ENCODE measurements at places on chromosomes 7 and 10.

- DNase-seq: no peak
These were observed 483.1 kb upstream of the NRP1 start for GRCh38 chr10:33817605-33818004.

DNA sequence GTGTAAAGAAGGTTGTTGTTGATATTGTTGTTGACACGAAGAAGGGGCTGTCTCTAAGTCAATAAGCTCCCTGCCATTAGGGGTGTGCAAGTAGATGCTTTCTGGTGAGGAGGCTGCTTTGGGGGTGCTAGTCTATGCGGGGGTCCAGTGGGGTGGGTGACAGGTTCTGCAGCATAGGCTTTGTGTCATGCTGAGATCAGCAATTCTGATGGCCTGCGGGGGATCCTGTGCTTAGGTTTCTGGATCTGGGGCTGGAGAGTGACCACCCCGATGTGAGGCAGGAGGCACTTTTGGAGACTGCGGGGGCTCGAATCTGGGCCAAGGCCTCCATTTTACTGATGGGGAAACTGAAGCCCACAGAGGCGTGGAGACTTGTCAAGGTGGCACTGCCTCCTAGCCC is 5.1 kb downstream of the AQP1 start:
- no peak for DNase-seq

GRCh38 chr10:59905066-59905730 is 1.2 kb downstream of the CCDC6 start:
- DNase-seq: peak; percentile 33

- DNase-seq: no peak
These were observed 232.2 kb downstream of the CACNA2D1 start for GRCh38 chr7:82211333-82211732.

- no peak for DNase-seq
These were observed 739.6 kb downstream of the CCSER2 start for GRCh38 chr10:85067955-85068354.

GRCh38 chr7:80230327-80230726 is 95.7 kb downstream of the GNAI1 start:
- no peak for DNase-seq

- no peak for DNase-seq
These were observed 406.5 kb upstream of the SHH start for GRCh38 chr7:156218544-156219306.

DNA sequence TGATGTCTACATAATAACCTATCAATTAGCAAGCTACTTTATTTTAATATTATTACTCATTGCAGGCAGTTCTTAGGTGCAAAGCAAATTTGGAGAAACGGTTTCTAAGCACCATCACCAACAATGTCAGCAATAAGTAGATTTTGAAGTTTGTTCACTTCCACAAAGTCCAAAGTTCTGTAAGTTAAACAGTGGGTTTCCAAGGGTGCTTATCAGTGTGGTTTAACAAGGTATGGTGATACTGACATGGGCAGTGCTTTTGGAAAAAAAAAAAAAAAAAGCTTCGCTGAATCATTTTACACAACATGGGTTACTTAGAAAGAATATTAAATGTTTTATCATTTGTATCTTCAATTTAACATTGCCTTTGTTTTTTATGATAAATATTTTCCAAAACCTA is 101.8 kb downstream of the SPAG6 start:
- no peak for DNase-seq

GRCh38 chr7:121329191-121330052 is 622 bp downstream of the WNT16 start:
- DNase-seq: no peak

DNA sequence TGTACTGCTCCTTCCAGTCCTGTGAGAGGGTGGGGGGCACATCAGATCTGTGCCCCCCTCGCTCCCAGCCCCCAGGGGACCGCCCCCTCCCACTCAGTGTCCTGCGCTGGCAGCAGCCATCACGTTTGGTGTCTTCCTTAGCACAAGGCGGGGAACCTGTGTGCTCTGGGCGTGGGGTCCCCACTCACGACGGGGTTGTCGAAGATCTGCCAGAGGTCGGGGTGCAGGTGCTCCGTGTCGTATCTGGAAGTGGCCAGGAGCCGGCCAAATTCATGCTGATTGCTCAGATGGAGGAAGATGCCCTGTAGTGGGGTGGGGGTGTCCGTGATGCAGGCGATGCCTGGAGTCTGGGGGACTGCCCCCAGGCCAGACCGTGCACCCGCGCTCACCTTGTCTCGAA is 7.2 kb downstream of the PLOD3 start:
- DNase-seq: no peak

GRCh38 chr7:35894721-35895120 is 93.9 kb downstream of the SEPTIN7 start:
- DNase-seq: no peak

DNA sequence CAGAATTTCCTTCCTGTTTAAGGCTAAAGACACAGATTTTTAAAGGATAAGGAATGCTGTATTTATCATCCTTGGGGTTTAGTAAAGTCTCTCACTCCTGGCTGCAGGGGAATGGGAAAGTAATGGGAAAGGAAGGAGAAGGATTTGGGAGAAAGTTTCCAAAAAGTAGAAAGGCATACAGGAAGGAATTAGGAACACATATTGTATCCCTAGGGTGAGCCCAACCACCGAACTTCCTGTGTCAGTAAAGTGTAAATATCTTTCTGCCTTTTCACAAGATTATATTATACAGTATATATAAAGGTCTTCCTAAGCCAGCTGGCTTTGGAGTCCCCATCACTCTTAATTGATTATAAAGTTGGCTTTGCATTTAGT is 12.0 kb upstream of the UBE2D1 start:
- DNase-seq: no peak

DNA sequence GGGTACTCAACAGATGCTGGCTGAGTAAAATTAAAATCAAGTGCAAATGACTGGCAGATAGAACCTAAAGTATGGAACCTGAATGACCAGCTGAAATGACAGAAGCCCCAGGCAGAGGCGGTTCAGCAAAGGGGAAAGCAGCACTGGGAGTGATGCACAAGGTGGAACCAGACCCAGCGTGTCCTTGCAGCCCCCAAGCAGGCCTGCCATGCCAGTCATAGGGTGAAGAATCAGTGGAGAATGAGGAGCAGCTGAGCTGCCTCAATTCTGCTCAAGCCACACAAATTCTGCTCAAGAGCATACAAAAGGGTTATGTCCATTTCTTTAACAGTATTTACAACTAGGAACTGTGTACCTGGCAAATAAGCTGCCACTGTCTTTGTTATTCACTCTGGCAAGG is 8.7 kb downstream of the ACTR1A start:
- no peak for DNase-seq

DNA sequence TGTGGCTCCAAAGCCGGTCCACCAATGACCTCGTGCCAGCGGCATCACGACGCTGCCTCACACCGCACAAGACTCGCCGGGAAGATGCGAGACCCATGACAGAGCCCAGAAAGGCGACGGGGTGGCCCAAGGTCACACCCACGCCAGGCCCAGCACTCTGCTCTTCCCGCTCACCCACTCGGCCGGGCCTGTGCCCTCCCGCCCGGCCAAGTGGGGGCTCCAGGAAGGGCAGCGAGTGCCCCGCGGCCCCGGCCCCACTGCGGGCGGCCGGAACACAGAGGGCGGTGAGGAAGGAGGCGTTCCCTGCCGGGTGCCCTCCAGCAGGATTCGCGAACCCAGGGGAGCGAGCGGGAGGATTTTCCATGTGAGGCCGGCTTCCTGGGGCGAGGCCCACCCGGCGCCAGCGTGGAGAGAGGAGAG is 56.3 kb downstream of the PDGFA start:
- no peak for DNase-seq

DNA sequence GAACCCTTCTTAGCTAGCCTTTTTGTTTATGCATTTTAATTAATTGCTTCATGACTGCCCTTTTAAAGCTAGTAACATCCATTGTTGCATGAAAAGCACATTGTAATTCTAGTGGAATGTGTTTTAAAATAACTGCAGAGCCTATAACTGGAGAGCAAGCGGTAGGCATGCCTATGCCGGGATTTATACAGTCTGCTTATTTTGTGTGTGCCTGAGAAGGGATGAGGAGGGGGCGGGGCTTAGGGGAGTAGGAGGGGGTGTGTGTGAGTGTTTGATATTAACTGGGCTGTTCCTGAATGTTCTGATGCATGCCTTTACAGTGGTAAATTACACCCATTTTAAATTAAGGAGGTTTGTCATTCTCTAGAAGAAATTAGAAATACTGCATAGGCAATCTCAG is 208.1 kb downstream of the TCF7L2 start:
- no peak for DNase-seq

GRCh38 chr10:105956550-105956949 is 1208.0 kb downstream of the SORCS1 start:
- DNase-seq: no peak

DNA sequence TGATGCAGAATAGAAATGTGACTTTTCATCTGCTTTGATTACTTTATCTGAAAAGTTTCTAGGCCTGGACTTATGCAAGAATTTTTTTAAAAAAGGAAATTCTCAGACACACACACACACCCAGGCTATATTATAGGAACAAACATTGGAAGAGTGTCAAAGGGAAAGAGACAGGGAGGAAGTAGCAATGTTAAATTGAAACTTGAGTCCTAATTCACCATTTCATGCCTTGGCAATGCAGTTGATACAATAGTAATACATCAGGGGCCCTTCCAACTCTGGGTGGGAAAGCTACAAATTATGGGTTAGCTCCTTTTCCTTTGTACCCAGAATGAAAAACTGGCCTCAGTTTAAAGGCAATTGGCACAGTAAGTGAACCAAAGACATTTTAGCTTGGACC is 258.0 kb upstream of the LYZL1 start:
- no peak for DNase-seq

GRCh38 chr10:68696018-68696417 is 25.0 kb upstream of the CCAR1 start:
- no peak for DNase-seq

DNA sequence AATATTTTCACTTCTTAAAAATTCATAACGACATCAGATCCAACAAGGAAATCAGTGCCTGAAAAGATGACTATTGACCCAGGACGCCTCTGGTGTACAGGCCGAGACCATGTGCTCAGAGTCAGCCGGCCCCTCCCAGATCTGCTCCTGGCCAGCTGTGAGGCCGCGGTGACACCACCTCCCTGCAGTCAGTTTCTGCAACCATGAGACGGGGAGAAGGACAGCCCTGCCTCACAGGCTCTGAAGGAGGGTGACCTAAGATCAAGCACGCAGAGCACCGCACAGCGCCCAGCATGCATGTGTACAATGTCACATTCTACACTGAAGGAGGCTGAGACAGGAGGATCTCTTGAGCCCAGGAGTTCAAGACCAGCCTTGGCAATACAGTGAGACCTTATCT is 2.6 kb upstream of the GPER1 start:
- no peak for DNase-seq

DNA sequence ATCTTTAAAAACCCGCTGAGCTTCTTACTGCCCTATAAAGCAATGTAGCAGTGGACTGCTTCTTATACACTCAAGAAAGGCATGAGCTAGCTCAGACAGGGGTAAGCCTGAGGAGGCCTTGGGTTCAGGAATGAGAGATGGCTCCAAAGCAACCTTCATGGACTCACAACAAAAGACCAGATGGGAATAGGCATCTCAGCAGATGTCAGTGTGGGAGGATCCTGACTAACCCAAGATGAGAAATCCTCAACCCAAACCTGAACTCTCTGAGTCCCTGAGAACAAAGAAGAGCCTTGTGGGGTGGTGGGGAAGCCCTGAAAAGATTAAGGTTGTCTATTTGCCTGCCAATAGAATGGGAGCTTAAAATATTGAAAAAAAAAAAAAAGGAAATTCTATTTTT is 807.4 kb downstream of the KCNMA1 start:
- no peak for DNase-seq

GRCh38 chr7:28629216-28629842 is 217.0 kb downstream of the CREB5 start:
- DNase-seq: no peak

DNA sequence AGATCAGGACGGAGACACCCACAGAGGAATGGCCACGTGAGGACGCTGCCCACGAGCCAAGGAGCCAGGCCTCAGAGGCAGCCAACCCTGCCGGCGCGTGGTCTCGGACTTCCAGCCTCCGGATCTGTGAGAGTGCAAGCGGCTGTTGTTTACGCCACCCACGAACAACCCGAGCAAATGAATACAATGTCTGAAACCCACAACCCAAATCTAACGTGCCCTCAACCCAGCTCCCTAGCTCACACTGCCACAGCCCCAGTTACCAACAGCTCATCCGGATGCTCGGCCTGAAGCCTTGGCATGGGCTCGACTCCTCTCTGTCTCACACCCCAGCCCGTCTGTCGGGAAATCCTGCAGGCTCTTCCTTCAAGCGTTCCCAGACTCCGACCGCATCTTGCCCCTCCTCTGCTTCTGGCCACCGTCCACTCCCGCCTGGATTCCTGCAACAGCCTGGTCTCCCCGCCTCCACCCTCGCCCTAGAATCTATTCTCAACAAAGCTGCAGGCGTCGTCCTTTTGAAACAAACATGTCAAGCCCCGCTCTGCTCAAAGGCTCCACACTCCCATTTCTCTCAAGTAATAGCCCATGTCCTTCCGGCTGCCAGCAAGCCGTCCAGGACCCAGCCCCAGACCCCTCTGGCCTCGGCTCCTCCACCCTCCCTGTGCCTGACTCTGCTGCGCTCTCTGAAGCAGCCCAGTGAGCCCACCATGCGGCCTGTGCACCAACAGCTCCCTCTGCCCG is 35.3 kb downstream of the STK32C start:
- no peak for DNase-seq

DNA sequence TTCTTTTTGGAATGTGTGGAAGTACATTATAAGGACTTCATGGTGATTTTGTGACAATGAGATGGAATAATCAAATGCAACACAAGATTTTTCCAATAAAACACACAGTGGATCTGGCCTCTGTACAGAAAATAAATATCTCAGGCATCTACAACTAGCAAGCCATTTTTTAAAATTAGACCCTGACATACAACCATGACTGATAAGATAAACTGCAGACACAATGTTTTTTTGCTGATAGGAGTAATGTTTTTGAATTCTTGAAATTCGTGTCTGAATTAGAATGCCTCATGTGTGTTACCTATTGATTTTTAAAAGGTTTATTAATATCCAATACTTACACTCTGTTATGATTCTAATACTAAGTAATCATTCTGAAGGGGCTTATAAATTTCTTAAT is 328.1 kb downstream of the HGF start:
- no peak for DNase-seq

GRCh38 chr10:54758791-54759190 is 42.2 kb downstream of the PCDH15 start:
- DNase-seq: no peak

Data from stimulated activated CD8-positive, alpha-beta memory T cell treated with anti-CD3 and anti-CD28 coated beads, Interleukin-2, amount 100 ng/mL, for 48 hours (primary cell).